ENCODE measurements at places on chromosomes 6 and 20. TPM values are rescaled to one million over a fixed set of nuclear protein-coding genes. Genes with fewer than 3 reads are reported as not detected.

- DNase-seq, result no peak
Measured at GRCh38 chr6:40194447-40195170, 260.3 kb upstream of the MOCS1 start.

DNA sequence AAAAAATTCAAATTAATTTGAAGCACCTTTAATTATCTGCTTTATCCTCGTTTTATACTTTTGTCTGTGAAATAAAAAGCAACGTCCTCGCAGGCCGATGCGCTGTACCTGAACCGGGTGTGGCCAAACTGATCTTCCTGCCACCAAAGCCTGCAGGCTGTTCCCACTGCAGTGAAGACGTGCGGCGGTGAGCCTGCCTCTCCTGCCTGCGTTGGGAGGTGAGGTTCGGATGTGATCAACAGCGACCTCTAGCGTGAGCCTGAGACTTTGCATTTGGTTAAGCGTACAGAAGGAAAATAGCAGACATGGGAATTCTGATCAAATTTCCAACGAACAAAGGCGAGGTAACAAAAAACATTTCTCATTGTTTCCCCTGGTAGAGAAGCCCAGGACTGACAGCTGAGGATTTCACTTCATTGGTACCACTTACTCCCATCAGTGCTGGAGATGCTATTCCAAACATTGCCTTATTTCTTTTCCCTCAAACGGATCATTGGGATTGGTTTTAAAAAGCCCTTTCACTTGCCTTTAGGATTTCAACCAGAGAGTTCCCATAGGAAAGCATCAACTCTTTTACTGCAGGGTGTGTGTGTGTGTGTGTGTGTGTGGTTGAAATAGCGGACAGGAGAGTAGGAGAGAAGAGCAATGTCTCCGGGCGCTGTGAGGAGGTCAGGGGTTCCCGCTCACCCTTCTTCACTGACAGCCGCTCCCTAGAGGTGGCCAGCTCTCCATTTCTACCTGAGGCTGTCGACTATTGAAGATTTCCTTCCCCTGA is 56.6 kb upstream of the CCN6 start:
- no peak for DNase-seq

GRCh38 chr6:169473663-169474062 is 220.0 kb upstream of the THBS2 start:
- DNase-seq, result no peak

DNA sequence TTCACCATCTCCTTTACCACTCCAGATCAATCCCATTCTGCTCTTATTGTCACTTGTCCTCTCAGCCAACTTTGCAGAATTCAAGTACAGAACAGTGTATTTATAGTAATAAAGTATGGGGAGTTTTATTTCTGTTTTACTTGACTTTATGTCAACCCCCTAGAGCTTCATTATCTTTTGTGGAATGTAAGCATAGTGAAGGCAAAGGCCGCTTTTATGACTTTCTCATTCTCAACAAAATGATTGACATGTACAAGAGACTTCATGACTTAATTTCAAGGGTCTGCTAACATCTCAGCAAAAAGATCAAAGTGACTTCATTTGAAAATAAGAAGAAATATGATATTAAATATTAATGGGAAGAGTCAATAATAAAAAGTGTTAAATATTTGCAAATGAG is 28.7 kb upstream of the ARID1B start:
- no peak for DNase-seq

Gene ID4
- 2.2 TPM for polyA plus RNA-seq

Gene PLCB1
- polyA plus RNA-seq, result 13.5 TPM

All from BJ (cell line).